ENCODE measurements at places on chromosomes 3 and 15.

- no peak for DNase-seq
Measured at GRCh38 chr3:183281126-183281797, 28.2 kb downstream of the B3GNT5 start.

DNA sequence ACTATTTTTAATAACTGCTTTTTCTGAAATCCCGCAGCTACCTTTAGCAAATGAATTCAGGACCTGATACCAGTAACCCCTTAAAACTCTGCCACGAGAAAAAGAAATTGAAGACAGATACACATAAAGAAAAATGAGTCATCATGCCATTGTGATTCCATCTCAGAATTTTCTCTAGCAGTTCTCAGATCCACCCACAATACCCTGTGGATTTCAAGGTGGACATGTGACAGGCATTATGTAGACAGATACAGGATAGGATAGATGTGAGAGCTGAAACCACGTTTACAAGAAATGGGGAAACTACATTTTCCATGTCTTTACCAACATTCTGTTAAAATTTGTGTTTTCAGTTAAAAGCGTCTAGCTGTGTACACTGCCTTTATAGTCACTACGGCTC lies 291.9 kb upstream of the NR2F2 start:
- no peak for DNase-seq

GRCh38 chr3:66692042-66692765 lies 191.4 kb upstream of the LRIG1 start:
- no peak for DNase-seq

DNA sequence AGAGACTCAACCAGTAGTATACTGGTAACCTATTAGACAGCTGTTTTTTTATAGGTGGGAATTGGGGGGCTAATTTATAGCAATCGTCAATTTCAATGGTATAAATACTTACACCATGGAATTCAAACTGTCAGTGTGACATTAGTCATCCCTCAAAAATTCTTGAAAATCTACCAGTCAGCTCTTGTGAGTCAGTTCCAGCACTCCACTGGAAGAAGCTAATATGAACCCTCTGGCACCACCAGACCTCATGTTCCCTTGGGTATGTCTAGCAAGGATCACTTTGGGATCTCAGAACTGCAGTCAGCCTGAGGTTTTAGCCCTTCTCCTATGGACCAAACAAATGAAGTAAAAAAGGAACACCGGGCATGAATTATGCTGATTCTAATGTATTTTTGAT lies 11.8 kb upstream of the UACA start:
- DNase-seq: no peak

DNA sequence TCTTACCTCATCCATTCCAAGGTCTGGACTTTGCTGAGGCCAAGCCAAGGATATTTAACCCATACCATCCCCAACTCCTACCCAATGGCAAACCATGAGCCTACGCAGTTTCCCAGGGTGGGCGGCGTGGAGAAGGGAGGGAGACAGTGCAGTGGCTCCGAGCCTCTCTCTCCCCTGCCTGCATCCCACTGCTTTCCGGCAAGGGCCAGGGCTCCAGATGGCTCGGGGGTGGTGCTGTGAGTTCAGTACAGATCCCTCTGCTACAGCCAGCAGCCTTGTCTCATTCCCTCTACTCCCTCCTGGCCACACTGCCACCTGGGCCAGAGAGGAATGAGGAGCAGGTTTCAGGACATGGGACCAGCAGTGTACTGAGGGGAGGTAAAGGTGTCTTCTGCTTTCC lies 44.3 kb upstream of the APEH start:
- no peak for DNase-seq

DNA sequence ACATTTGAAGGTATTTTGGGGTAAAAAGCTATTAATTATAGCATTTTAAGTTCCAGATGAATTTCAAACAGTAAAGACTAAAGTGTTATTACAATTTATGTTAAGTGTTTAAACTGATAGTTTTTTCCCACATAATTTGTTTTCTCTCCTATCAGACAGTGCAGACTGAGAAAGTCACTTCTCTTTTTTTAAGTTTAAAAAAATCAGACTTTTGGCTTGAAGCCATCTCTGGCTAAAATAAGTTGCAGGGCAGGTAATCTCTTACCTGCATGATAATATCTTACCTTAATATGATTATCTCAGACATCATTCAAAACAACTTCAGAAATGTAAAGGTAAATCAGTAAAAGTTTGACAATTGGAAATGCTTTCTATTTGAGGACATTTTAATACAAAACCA lies 21.5 kb upstream of the RAB6B start:
- no peak for DNase-seq

GRCh38 chr3:138389144-138389601 lies 40.8 kb downstream of the MRAS start:
- no peak for DNase-seq

DNA sequence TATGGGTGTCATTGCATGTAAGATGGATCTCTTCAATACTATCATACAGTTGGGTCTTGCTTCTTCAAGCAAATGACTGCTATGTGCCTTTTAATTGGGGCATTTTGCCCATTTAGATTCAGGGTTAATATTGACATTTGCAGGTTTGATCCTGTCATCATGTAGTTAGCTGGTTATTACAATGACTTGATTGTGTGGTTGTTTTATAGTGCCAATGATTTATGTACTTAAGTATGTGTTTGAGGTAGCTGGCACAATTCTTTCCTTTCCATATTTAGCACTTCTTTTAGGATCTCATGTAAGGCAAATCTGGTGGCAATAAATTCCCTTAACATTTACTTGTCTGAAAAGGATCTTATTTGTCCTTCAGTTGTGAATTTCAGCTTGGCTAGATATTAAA lies 267.5 kb downstream of the VGLL3 start:
- no peak for DNase-seq

All from activated CD8-positive, alpha-beta memory T cell treated with anti-CD3 and anti-CD28 coated beads for 1 hour (primary cell).